ENCODE measurements at places on chromosomes 12 and 14. TPM values are rescaled to one million over a fixed set of nuclear protein-coding genes. Genes with fewer than 3 reads are reported as not detected.

GRCh38 chr12:126811391-126811790, 1455.6 kb upstream of the TMEM132C start:
- no peak for DNase-seq

DNA sequence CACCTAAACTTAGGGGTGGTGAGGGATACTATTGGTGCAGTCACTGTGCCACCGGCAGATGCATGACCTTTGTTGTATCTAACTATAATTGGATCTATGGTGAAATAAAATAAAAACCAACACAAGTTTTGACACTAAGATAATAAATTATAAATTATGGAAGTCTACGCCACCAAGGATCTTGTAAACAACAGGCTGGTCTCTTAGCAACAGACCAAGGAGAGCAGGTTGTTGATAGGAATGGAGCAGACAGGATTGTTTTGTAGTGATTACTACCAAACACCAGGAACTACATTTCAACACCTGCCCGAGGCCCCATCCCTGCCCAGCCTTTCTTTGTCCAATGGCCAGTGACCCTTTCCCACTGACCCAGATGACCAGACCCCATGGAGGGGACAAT, 1178.0 kb downstream of the VRK1 start:
- no peak for DNase-seq

DNA sequence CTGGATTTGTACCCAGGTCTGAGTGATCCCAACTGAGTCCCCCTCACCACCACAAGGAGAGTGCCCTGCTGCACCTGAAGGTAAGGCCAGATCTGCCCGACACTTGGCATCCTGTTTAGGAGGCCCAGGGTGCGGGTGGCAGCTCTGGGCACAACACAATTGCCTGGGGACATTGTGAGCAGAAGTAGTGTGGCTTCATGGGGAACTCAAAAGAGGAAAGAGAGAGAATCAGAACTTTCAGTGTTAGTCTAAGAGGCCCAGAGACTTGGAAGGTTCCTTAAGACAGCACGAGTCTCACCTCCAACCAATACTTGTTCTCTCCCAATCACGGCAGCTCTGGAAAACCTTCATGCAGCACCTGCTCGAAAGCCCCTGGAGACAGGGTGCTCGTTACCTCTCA, 6.6 kb upstream of the SLC8B1 start:
- DNase-seq = no peak

DNA sequence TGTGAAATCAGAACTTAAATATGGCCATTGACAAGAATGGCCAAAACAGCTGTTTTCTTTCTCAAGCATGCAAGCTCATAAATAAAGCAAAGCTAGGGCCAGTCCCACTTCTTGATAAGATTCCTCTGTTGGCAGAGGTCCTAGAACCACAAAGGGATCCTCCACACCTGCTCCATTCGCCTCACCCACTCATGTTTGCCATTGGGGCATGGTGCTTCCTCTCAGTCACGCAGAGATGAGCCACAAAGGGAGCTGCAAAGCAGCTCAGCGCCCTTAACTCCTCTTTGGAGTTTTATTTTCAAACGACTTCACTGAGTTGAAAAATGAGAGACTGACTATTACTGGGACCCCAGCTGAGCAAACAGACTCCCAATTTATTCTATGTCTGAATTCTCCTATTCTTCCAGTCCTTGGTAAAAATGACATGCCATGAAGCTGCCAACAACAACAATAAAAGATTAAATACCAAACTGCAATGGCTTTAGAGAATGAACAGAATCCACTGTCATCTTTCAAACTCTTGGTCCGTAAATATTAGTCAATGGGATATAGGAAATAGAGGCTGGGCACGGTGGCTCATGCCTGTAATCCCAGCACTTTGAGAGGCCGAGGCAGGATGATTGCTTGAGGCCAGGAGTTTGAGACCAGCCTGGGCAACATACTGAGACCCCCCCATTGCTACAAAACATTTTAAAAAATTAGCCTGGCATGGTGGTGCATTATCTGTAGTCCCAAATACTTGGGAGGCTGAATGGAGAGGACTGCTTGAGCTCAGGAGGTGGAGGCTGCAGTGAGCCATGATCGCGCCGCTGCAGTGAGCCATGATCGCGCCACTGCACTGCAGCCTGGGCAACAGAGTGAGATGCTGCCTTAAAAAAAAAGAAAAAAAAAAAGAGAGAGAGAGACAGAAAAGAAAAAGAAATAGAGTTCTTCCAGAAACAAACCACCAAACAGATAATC, 16.4 kb downstream of the MANSC1 start:
- DNase-seq = no peak

DNA sequence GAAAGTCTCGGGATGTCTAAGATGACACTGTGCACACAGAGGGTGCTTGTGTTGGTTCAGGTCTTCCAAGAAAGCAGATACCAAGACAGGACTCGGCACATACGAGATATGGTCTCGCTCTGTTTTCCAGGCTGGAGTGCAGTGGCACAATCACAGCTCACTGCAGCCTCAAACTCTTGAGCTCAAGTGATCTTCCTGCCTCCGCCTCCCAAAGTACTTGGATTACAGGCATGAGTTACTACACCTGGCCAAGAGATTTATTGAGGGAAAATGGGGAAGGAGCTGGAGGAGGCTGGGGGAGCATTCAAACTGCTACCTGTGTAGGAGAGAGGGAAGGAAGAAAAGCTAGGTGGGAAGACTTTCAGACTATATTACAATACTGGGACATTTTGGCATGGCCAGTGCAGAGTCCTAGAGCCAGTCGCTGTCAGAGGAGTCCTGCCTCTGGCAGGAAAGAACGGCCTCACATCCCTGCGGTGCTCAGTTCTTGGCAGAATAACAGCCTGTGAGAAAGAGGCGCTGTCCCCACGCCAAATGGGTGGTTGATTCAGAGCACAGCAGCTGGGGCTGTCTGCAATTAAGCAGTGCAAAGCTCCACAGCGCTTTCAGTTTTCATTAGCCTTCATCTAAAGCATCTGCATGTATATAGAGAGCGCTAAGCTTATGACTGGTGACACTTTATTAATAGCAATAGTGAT, 18.3 kb downstream of the SLC17A8 start:
- no peak for DNase-seq

The SMAGP gene
- 4.4 TPM for total RNA-seq

DNA sequence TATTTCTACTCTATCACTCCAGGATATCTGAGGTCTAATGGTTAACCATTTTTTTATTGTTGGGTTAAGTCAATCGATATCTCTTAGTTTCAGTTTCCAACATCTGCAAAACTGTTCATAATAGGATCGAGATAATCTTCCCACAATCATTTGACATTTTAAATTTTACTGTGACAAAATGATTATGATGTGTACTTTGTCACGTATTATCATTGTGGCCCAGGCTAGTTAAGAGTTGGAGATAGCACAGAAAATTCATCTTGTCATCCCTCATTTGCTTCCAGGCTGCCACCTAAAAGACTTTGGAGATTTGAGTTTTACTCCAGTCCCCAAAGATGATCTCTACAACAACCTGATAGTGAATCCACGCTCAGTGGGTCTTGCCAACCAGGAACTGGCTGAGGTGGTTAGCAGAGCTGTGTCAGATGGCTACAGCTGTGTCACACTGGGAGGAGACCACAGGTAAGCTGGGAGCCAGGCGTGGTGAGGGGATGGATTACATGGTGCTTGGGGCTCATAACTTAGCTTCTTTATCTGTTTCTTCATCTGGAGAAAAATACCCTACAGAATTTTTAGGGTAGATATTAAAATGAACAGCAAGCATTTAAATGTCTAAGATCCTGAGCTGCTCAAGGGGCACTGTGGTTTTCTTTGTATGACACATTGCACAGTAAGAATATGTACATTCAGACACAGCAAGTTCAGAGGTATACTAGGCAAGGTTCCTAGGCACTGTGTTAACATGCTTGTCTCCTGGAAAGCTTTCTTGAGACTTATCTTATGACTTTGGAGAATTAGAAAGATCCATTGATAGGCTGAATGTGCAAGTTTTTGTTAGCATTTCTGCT, 22.4 kb downstream of the ARG2 start:
- DNase-seq = no peak

The TMPRSS12 gene
- not detected for total RNA-seq

- no peak for DNase-seq
Observed at GRCh38 chr12:59823567-59823966, 227.7 kb downstream of the SLC16A7 start.

- no peak for DNase-seq
Observed at GRCh38 chr12:42985506-42985905, 396.0 kb upstream of the PRICKLE1 start.

DNA sequence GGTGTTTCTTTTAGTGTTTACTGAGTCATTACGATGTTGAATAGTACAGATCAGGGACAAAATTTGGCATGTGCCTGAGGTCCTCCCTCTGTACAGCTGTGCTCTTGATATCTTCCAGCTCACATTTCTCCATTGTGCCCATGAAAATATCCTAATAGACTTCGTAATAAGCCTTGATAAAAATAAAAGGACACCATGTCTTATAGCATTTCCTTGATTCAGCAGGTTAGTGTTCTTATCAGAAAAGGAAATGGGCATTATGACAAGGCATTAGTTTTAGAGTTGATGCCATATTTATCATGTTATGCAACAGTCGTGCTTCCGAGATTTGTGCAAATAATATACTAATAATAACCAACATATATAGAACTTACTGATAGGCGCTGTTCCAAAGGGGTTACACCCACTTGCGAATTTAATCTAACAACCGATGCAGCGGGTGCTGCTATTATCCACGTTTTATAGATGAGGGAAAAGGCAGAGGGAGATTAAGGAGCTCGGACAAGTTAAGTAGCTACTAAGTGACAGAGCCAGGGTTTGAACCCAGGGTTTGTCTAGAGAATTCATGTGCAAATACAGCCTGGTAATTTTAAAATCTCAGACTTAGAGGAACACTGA, 15.1 kb upstream of the WNK1 start:
- no peak for DNase-seq
